ENCODE measurements at places on chromosomes 1 and 21.

GRCh38 chr1:179754041-179754624 is 11.0 kb downstream of the FAM163A start:
- DNase-seq = no peak

DNA sequence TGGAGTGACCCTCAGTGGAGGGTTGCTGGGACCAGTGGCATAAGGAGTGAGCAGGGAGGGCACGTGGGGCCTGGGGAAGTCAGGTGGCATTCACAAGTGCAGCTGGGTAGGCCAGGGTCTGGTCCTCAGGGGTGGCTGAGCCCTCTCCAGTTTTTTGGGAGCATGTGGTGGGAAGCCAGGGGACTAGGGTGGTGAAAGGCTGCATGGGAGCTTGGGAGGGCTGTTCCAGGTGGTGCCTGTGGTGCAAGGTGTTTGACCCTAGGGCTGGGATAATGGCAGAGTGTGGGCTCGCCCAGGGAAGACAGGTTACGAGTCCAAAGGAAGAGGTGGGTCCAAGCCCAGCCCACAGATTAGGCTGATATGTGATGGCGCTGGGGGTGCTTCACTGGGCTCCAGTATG is 30.5 kb downstream of the MAN1C1 start:
- DNase-seq = no peak

DNA sequence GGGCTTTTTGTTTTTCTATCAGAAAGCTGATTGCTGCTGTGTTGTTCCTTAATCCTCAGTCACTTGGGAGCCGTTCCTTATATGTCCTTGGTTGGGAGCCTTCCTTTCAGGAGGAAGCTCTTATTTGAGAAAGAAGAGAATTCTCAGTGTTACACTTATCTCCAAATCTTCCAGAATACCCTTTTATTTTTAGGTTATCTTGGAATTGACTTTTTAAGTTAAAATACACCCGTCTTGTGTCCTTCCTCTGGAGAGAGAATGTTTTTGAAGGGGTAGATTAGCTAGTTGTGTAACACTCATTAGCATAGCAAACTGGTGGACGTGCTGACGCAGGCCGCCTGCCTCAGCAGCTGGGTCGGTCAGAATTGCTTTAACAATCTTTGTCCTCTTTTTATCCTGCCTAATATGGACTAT is 42.1 kb downstream of the LRRC8B start:
- DNase-seq = no peak

DNA sequence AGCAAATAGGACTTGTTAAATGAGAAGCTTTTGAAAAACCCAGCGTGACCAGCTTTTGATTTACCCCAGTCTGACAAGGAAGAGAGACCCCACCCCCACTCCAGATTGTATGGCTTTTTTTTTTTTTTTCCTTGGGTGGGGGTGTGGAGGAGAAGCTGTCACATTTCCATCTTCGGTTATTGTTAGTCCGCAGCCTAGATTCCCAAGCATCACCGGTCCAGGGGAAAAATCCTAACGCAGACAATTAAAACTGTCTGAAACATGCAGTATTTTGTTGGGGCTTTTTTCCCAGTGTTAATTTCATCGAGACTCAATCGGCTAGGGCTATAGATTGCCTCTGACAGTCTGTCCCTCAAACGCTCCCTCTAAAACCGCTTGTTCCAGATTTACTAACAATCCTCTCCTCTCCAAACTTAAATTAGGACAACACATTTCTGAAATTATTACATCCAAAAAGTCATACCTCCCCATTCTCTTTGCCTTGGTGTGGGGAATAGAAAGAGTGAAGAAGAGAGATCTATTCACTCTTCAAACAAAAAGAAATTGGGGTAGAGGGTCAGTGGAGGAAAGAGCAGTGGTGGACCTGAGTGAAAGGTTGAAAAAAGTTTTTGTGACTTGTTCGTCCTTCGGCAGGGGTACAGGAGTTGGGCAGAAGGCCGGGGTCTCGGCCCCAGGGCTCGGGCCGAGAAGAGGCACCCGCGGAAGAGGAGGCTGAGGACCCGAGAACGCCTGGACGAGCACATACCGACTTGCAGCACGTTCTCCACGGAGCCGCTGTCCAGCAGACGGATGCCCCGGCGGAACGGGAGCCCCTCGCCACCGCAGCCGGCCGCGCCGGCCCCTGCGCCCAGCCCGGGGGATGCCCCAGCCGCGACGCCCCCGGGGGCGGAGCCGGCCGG is 1.1 kb downstream of the ZSWIM5 start:
- DNase-seq = peak; percentile 53

DNA sequence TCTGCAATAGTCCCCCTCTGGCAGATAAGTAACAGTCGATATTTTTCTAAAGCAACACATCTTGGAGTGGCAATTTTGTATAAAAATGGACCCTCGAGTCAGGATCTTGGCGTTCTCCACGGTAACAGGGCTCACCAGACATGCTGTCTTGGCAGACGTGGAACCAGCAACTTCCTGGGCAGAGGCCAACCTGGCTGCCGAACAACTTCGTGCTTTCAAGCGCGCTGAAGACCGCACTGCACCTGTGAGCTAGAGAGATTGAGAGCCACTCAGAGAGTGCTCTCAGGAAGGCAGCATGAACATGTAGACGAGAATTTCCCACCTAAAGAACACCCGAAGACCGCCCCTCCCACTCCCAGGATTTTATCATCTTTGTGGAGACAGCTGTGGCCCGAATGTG is 7.3 kb downstream of the C1orf174 start:
- DNase-seq = no peak

DNA sequence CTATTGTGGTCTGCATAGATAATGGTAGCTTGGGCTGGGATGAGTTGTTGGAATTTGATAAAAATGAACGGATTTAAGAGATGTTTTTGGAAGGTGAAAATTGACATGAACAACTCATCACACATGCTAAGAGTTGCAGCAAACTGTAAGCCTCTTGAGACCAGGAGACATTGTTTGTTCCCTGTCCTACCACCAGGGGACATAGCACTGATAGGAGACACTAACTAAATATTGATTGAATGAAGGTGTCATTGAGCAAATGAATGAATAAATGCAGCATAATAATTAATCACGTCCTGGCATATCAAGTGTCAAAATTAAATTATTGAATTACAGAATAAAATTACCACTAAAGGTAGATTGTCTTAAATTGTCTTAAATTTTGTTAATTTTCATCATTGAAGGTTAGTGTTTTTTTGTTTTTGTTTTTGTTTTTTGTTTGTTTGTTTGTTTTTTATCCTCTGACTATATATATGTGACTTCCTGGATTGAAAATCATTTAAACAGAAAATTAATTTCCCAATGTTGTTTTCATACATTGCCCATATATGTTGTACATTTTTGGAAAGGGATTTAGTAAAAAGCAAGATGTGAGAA is 285.3 kb upstream of the C1orf105 start:
- DNase-seq = no peak

DNA sequence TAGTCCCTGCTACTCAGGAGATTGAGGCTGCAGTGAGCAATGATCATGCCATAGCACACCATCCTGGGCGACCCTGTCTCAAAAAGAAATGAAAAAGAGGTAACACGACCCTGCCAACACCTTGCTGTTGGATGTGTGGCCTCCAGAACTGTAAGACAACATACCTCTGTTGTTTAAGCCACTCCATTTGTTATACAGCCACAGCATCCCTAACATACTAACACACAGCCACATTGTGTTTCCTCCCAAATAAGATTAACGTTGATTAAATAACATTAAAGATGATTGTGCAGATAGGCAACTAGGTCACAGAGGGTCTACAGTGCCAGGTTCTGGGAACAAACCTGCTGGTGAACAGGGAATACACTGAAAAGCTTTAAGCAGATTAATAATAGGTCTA is 170.4 kb downstream of the RERE start:
- no peak for DNase-seq

GRCh38 chr1:178122283-178122682 is 28.4 kb downstream of the RASAL2 start:
- no peak for DNase-seq

DNA sequence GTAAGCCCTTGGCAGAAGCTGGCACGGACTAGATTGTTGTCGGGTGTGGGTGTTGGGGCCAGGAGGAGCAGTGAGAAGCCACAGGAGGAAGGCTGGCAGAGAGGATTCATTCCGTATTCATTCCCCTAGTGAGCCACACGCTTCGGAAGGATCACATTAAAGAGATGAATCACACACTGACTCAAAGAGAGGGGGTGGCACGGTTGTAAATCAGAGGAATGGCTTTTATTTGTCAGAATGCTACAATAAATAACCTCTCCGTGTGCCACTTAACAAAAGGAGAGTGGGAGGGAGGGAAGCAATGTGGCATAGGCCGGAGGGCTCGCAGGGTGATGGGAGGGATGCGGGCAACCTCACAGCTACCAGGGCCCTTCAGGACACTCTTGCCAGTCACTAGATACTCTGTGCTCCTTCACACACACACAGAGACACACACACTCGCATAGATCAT is 135.5 kb downstream of the HIVEP3 start:
- DNase-seq = no peak

DNA sequence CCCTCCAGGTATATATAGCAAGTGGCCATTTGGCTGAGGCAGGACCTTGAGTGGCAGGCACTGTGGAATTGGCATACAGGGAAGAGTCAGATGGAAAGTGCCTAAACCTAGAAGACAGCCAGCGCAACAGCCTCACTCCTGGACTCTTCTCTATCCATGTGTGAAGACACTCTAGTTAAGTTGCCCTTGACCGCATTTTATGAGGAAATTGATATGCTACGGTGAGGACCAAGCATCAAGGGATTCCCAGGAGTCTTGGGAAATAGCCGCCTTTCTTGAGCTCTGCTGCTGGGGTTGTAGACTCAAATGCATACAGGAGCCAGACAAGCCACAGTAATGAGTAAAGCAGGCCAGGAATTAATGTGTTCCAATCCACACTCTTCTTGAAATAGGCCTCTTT is 145.9 kb upstream of the KAZN start:
- DNase-seq = no peak

DNA sequence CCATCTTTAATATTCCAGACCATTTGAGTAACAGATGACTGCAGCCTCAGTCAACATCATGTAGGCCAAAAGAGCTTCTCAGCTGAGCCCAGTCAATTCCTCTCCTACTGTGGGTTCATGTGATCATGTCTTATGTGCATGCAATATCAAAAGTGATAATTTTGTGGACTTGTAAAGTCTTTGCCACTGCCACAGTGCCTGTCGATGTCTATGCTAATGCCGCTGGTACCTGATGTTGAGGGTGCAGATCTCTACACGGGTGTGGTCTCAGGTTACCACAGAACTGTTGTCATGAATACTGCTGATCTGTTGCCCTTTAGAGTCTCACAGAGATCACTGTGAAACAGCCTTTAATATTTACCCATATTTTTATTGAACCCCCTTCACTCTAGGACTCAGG is 11.3 kb upstream of the C1orf141 start:
- no peak for DNase-seq

- no peak for DNase-seq
Observed at GRCh38 chr1:233904633-233905415, at the start of gene SLC35F3. SLC35F3 (plus strand) TSS chr1:233904676.

DNA sequence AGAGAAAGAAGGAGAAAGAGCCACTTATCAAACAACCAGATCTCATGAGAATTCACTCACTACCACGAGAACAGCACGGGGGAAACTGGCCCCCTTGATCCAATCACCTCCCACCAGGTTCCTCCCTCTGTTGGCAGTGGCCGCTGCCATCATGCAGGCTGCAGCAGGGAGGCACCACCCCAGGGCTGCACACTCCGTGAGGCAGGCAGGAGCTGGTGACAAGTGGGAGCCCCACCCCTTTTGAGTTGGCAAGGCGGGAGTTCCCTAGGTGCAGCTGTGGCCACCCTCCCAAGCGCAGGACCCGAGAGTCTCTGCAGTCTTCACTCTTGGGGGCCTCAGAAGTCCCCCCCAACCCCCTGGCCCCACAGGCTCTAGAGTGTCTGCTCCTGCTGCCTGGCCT is 83.9 kb upstream of the GJB5 start:
- DNase-seq = no peak

DNA sequence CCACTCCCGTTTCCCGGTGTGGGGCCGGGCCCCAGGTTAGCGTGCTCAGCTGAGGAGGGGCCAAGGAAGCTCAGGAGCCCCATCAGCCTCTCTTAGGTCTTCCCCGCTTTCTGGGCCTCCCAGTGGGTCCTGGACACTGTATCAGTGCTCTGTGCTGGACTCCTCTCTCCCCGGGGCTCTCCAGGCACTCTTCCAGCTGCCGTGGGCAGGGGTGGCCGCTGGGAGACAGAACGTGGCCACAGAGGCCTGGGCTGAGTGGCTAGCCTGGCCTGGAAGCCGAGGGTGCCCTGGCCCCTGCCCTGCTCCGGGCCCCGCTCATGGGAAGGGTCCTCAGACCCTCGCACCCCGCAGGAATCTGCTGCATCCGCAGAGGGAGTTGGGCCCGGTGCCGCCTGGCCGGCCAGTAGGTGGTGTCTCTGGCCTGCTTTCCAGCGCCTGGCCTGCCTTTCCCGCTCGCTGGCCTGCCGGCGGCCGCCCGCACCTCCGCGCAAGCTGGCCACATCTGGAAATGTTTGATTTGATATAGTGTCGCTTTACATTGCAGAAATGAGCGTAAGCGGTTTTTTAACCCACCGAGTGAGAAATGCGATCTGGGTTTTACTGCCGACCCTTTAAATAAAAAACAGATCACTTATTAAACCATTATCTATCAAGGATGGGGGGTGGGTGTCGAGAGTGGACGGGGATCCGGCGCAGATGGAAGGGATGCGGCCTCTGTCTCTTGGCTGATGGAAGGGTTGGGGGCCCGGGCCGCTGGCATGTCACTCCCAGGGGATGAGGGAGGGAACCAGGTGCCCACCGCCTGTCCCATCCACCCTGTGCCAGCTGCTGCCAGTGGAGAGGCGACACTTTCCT is 74.4 kb upstream of the TTC34 start:
- DNase-seq = peak; percentile 75

DNA sequence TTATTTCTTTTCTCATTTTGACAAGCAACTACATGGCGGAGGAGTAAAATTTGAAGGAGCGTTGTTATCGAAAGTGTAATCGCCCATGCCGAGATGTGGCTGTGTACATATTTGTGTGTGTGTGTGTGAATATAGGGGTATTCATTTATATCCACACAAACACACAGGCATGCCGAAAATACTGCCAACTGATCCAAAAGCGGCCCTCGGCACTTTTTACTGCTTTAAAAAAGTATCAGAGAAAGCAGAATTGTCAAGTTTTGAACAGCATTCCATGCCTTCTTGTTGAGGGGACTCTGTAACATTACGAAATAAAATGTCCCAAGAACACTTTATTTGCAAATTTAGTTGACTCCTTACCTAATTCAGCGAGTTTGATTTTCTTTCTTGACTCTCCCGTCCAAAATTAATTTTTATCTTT is 1.1 kb downstream of the PBX1 start:
- DNase-seq = peak; percentile 43

DNA sequence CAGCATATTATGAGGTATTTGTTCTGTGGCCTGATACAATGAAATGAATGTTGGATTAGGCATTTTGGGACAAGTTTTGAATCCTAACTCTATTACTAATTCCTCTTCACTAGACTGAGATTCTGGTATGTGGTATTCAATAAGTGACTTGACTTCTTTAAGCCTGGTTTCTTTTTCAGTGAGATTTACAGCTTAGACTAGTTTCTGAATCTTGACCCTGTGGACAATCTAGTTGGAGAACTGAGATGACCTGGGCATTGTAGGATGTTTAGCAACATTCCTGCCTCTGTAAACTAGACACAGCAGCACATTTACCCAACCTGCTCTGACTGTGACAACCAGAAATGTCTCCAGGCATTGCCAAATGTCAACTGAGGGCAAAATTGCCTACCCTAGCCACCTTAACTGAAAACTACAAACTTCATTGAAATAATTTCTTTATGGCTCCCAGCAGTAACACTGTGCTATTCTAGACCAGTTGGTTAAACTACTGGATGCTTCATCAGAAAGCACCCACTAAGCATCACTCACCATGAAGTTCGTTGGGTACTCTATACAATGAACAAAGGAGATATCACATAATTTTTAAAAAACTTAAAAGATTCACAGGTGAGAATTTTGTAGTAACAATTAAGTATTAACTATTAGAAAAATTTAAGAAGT is 16.8 kb downstream of the PTPRC start:
- DNase-seq = no peak

Data from left hindlimb (tissue), 1 donor.